ENCODE measurements at places on chromosomes 6 and 20. TPM values are rescaled to one million over a fixed set of nuclear protein-coding genes. Genes with fewer than 3 reads are reported as not detected.
A peak's percentile ranks its signal among the peaks of the same experiment; 100 is the strongest.

DNA sequence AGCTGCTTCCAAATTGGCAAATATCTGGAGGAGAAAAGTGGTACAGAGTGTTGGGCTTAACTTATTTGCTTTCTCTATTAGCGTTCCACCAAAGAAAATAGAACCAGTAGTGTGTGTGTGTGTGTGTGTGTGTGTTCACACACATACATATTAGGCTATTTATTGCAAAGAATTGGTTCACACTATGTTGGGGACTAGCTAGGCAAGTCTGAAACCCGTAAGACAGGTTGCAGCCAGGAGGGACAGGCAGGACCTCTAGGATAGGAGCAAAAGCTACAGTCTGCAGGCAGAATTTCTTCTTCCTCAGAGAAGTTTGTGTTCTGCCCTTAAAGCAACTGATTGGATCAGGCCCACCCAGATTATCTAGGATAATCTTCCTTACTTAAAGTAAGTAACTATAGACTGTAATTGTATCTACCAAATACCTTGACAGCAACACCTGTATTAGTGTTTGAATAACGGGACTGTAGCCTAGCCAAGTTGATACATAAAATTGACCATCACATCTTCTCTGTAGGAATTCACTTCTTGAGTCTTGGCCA is 12.8 kb downstream of the KCTD20 start:
- H3K4me3 ChIP-seq, result no peak overlapping the region
- no peak overlapping the region for H3K27ac ChIP-seq
- H3K27me3 ChIP-seq, result no peaks in the 10 kb centered on the region
- no peak for DNase-seq
- H3K36me3 ChIP-seq, result peaks cover 34% of the 10 kb centered on the region

- H3K27ac ChIP-seq, result peak overlapping the region; percentile 36
- no peak for DNase-seq
- H3K4me3 ChIP-seq, result no peak overlapping the region
- H3K36me3 ChIP-seq, result no peaks in the 10 kb centered on the region
These were observed 246.9 kb downstream of the SOX4 start for GRCh38 chr6:21840428-21840827.

ATG5 gene
- 68.7 TPM for total RNA-seq

- no peaks in the 10 kb centered on the region for H3K27me3 ChIP-seq
- no peak overlapping the region for H3K4me3 ChIP-seq
These were observed 133.7 kb downstream of the RCAN2 start for GRCh38 chr6:46357591-46357990.

GRCh38 chr6:22892452-22892851 is 323.1 kb downstream of the HDGFL1 start:
- no peaks in the 10 kb centered on the region for H3K36me3 ChIP-seq
- no peaks in the 10 kb centered on the region for H3K27me3 ChIP-seq
- no peak overlapping the region for H3K4me3 ChIP-seq
- H3K27ac ChIP-seq, result peak overlapping the region; percentile 88
- H3K4me1 ChIP-seq, result peaks cover 13% of the 10 kb centered on the region

GRCh38 chr6:11947063-11947462 is 65.0 kb upstream of the HIVEP1 start:
- no peaks in the 10 kb centered on the region for H3K4me1 ChIP-seq
- H3K27ac ChIP-seq, result no peak overlapping the region
- no peak for DNase-seq
- H3K36me3 ChIP-seq, result no peaks in the 10 kb centered on the region

GRCh38 chr6:156601152-156602065 is 175.8 kb upstream of the ARID1B start:
- H3K36me3 ChIP-seq, result no peaks in the 10 kb centered on the region
- no peak overlapping the region for H3K27ac ChIP-seq
- no peak overlapping the region for H3K4me3 ChIP-seq
- DNase-seq, result no peak

- no peak overlapping the region for H3K4me3 ChIP-seq
- H3K4me1 ChIP-seq, result peaks cover 13% of the 10 kb centered on the region
- peak; percentile 25 for DNase-seq
- peaks cover 10% of the 10 kb centered on the region for H3K36me3 ChIP-seq
These were observed 2.0 kb downstream of the EDEM2 start for GRCh38 chr20:35145141-35145564.

ELOVL4 gene
- total RNA-seq, result 1.3 TPM

DNA sequence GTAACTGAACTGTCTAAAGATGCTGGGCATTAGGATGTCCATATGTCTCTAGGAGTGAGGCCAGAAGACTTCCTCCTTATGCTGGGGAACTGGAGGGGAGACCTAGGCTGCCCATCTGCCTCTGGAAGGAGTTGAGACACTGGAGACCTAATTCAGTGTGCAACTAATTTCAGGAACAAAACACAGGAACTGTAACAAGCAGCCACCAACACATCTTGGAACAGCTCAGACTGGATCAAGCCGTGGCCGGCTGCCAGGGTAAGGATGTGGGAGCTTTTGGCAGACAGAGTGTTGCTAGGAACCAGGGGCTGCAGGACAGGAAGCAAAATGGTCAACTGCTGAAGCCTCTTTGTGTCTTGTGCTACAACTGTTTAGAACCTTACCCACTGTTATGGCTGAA is 16.4 kb upstream of the MAS1 start:
- H3K27me3 ChIP-seq, result no peaks in the 10 kb centered on the region
- H3K27ac ChIP-seq, result no peak overlapping the region
- H3K4me1 ChIP-seq, result no peaks in the 10 kb centered on the region
- no peak for DNase-seq
- no peaks in the 10 kb centered on the region for H3K36me3 ChIP-seq

GRCh38 chr20:43925215-43925614 is 10.6 kb downstream of the TOX2 start:
- peak overlapping the region; percentile 80 for H3K27ac ChIP-seq
- peaks cover 3% of the 10 kb centered on the region for H3K36me3 ChIP-seq
- peak; percentile 90 for DNase-seq
- H3K4me1 ChIP-seq, result peaks cover 59% of the 10 kb centered on the region
- no peak overlapping the region for H3K4me3 ChIP-seq
- no peaks in the 10 kb centered on the region for H3K27me3 ChIP-seq

DNA sequence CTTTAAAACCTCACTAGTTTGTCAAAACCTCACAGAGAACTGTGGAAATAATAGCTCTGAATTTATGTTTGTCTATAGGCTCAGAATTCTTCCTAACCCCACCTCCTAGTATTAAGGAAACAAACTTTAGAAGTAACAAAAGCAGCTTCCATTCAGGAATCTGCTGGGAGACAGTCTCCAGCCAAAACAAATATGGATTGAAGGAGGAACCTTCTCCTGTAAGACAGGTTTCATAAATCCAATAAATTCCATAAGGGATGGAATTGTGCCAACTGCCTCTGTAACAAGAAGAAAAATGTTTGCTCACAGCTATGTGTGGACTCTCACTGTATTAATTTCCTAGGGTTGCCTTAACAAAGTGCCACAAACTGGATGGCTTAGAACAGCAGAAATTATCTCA is 7.5 kb downstream of the SYCP2 start:
- no peaks in the 10 kb centered on the region for H3K36me3 ChIP-seq
- peaks cover 7% of the 10 kb centered on the region for H3K4me1 ChIP-seq
- no peak for DNase-seq
- H3K27ac ChIP-seq, result no peak overlapping the region

HDGFL1 gene
- total RNA-seq, result not detected

DNA sequence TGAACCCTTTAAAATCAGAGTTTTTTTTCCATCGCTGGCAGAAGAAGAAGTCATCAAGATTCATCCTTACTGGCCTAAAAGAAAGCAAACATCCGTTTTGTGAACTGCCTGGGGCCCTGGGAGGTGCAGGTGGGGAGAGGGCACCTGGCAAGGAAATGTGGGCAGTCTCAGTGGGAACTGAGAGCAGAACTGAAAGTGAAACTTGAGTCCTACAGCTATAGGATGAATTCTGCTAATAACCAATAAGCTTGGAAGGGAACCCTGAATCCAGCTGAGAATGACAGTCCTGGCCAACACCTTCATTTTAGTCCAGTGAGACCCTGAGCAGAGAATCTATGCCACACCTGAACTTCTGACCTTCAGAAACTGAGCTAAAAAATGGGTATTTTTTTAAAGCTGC is 130.1 kb upstream of the ASCC3 start:
- no peaks in the 10 kb centered on the region for H3K36me3 ChIP-seq
- no peak overlapping the region for H3K4me3 ChIP-seq
- DNase-seq, result no peak

DNA sequence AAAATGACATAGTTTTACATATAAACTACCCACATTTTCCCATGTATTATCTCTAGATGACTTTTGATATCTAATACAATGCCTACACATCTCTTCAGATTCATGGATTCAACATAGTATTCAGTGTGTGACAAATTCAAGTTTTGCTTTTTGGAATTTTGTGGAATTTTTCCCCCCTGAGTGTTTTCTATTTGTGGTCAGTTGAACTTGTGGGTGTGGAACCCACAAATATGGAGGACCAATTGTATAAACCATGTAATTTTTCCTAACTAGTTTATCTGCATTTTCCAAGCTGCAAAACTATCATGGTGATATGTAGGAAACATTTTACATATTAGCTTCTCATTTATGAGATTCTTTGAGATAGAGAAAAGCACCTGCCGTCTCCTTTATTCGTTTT is 374.3 kb upstream of the SOX4 start:
- no peak for DNase-seq
- H3K27me3 ChIP-seq, result no peaks in the 10 kb centered on the region
- H3K4me1 ChIP-seq, result no peaks in the 10 kb centered on the region

MEP1A gene
- 1.0 TPM for total RNA-seq

GRCh38 chr6:155604991-155605390 is 149.4 kb upstream of the NOX3 start:
- peaks cover 6% of the 10 kb centered on the region for H3K27me3 ChIP-seq
- H3K4me3 ChIP-seq, result no peak overlapping the region
- no peaks in the 10 kb centered on the region for H3K4me1 ChIP-seq
- DNase-seq, result no peak
- H3K36me3 ChIP-seq, result no peaks in the 10 kb centered on the region

GRCh38 chr6:90190131-90190530 is 106.5 kb downstream of the BACH2 start:
- H3K36me3 ChIP-seq, result no peaks in the 10 kb centered on the region
- no peak overlapping the region for H3K4me3 ChIP-seq
- H3K27me3 ChIP-seq, result no peaks in the 10 kb centered on the region
- no peak overlapping the region for H3K27ac ChIP-seq
- peaks cover 20% of the 10 kb centered on the region for H3K4me1 ChIP-seq
- DNase-seq, result no peak

- DNase-seq, result peak; percentile 29
- H3K4me1 ChIP-seq, result no peaks in the 10 kb centered on the region
- no peak overlapping the region for H3K4me3 ChIP-seq
- H3K27me3 ChIP-seq, result no peaks in the 10 kb centered on the region
These were observed 188.0 kb downstream of the DLL1 start for GRCh38 chr6:170102582-170103481.

NFATC2 gene
- total RNA-seq, result not detected

MTG2 gene
- total RNA-seq, result 31.4 TPM

DNA sequence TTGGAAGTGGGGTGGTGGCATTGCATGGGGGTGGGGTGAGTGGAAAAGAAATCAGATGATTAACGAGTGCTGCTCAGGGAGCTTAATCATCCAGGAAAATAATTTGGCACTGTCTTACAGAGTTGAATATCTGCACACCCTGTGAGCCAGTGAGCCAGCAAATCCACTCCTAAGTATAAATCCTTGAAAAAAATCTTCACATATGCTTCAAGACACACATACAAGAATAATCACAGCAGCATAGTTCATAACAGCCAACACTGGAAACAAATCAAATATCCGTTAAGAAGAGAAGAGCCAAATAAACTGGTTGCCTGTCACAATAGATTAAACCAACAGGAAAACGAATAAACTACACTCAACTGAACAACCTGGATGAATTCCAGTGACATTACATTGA is 62.8 kb downstream of the SAMD3 start:
- no peaks in the 10 kb centered on the region for H3K36me3 ChIP-seq
- no peak overlapping the region for H3K27ac ChIP-seq
- no peaks in the 10 kb centered on the region for H3K4me1 ChIP-seq
- H3K4me3 ChIP-seq, result no peak overlapping the region
- DNase-seq, result no peak

DNA sequence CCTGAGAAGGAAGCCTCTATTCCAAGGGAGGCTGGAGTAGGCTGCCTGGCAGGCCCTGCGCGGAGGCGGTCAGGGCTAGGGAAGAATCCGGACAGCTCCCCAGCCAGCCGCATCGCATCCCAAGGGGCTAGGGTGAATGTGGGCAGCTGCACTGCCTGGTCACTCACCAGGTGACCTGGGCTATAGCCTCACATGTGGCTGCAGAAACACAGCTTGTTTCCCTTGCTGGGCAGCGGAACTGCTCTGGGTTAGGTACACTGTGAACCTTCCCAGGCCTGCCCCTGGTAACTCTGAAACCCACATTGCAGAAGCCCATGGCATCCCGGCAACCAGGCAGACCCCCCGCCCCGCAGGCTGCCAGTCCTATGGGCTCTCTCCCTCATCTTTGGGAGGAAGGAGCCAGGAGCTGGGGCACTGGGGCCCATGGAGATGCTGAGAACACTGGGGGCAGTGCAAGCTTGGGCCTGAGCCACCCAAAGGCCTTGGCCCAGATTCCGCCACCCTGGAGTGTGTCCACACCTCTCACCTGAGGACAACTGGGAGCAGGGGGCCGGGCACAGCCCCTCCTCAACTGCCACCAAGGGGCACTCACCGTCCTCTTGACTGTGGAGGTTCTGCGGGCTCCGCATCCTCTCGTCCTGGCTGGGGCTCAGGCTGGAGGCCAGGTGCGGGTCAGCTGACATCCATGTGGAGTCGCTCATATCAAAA is 111.0 kb downstream of the NOL4L start:
- peak overlapping the region; percentile 63 for H3K27ac ChIP-seq
- H3K4me1 ChIP-seq, result peaks cover 54% of the 10 kb centered on the region
- H3K27me3 ChIP-seq, result no peaks in the 10 kb centered on the region
- peak overlapping the region; percentile 31 for H3K4me3 ChIP-seq

- DNase-seq, result no peak
- H3K27ac ChIP-seq, result no peak overlapping the region
- H3K4me3 ChIP-seq, result no peak overlapping the region
- H3K27me3 ChIP-seq, result no peaks in the 10 kb centered on the region
These were observed 50.6 kb upstream of the LOC128125822 start for GRCh38 chr6:63521475-63522210.

- no peak overlapping the region for H3K4me3 ChIP-seq
- H3K36me3 ChIP-seq, result no peaks in the 10 kb centered on the region
- no peaks in the 10 kb centered on the region for H3K4me1 ChIP-seq
- H3K27me3 ChIP-seq, result no peaks in the 10 kb centered on the region
These were observed 103.1 kb upstream of the TBX18 start for GRCh38 chr6:84867521-84867920.

GRCh38 chr6:81656231-81656630 is 96.2 kb downstream of the TENT5A start:
- no peaks in the 10 kb centered on the region for H3K36me3 ChIP-seq
- no peak overlapping the region for H3K4me3 ChIP-seq

HLA-DOA gene
- total RNA-seq, result not detected

All from SJSA1 (cell line).